Activated T-cell treated with anti-CD3 and anti-CD28 coated beads, Interleukin-2, amount 50 U/mL, for 1 hour (primary cell): ENCODE measurements at places on chromosomes 12 and 14.

GRCh38 chr12:76284816-76285750 is 63.1 kb downstream of the BBS10 start:
- no peak for DNase-seq

DNA sequence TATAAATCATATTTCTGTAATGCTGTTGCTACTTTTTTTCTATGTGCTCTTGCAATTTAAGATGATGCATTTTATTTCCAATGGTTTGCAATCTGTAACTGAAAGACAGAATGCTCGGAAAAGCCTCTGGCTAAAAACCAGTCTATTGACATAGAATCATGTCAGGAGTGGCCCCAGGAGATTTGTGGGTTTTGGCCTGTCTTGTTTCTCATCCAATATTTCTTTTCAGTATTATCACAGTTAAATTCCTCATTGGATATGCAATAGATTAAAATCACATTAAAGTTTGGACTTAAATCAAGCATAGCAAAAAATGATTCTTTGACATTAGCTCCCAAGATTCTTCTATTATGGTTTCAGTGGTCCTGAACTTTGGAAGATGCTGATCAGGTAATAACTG is 19.1 kb upstream of the SLC38A2 start:
- DNase-seq: no peak

DNA sequence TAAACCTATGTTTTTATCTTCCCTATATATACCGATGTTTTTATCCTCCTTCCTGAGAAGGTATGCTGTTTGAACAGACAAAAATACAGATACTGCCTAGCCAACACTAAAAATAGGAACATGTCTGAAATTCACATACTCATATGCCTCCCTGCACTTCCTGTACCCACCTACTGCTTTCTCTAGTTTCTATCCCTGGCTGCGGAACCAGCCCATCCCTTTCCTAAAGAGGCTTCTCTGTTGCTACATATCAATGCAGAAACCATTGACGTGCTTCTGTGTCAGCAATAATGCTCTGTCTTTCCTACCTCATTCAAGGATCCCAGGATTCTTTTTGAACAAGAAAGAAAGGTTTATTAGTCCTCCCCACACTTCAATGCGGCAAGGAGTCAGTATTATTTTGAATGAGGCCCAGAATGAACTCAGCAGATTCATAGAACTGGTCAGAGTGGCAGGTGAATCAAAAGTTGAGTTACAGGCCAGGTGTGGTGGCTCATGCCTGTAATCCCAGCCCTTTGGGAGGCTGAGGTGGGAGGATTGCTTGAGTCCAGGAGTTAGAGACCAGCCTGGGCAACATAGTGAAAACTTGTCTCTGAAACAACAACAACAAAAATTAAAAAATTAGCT is 67.8 kb upstream of the NAP1L1 start:
- DNase-seq: no peak

DNA sequence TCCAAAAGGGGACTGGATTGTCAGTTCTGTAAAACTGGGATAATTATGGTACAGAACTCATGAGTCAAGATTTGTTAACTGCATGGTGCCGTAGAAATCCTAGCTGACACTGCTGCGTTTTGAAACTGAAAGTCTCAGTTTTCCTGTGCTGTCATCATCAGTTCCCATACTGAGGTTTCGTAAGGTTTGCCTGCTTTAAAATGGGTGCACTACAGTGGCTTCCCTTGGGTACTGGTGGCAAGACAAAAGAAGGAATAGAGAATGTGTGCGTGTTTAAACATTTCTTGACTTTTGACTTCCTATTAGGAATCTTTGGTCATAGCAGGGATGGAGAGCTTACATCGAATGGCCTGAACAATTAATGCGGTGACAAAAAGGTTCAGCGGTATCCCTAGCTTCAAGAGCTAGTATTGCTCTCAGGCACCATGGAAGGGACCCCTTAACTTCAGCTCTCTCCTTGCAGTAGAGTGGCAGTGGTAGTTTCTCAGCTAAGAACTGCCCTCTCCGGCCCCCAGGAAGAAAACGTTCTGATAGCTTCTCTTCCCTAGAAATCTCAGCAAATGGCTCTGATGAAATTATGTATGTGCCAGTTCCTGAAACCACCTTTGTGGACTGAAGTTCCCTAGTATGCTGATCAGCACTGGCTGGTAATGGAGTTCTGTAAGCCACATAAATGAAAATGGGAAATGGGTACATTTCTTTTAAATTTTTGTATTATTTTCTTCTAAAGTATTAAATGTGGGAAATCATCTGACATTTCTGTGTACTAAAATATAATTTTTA is 28.9 kb downstream of the ANO6 start:
- DNase-seq: no peak

- no peak for DNase-seq
Measured at GRCh38 chr14:59755409-59756135, 115.0 kb downstream of the RTN1 start.

DNA sequence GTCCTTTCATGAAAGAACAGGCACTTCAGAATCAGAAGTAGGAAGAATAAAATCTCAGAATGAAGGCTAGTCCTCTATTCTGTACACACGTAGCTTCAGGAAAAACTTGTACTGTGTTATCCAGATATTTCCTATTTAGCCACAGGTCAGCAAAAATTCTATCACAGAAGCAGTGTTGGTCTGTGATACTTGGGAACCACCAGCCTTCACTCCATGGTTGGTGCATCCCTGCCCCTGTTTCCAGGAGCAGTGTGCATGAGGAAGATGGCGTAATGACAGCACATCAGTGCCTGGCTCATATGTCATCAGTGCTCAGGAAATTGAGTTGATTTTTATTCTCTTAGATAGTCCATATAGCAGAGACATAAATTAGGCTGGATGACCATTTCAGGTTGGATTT is 87.7 kb downstream of the SAMD4A start:
- no peak for DNase-seq

DNA sequence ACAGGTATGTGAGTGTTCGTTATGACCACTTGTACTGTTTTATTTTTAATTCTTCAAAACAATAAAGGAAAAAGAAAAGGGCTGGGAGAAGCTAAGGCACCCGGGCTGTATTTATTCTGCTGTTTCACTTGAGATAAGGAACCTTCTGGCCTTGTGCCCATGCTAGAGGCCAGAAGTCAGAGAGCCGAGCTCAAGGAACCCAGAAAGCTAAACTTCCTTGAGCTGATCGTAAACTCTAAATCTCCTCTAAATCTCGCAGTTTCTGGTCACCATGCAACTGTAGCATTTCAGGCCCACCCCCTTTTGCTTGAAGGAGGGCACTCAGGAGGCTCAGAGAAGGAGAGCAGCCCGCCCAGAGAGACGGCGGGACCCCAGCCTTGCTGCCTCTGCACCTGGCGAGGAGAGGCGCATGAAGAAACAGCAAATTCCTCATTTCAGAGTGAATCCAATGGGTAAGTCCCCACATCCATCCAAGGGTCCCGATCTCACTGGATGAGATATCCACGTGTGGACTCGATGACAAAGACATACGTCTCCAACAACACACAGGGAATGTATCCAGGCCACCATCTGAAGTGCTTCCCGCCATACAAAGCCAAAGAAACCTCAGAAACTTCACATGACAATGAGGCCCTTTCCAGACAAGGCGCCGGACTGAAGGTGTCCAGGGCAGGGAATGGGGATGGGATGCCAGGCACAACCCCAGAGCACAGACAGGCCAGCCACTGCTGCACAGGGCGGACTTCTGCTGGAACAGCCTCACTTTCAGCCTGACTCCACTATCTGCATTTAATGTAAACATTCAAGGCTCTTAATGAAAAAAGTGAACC is 14.6 kb downstream of the CCDC88C start:
- peak; percentile 28 for DNase-seq

GRCh38 chr12:127293507-127294310 is 973.3 kb upstream of the TMEM132C start:
- peak; percentile 37 for DNase-seq

DNA sequence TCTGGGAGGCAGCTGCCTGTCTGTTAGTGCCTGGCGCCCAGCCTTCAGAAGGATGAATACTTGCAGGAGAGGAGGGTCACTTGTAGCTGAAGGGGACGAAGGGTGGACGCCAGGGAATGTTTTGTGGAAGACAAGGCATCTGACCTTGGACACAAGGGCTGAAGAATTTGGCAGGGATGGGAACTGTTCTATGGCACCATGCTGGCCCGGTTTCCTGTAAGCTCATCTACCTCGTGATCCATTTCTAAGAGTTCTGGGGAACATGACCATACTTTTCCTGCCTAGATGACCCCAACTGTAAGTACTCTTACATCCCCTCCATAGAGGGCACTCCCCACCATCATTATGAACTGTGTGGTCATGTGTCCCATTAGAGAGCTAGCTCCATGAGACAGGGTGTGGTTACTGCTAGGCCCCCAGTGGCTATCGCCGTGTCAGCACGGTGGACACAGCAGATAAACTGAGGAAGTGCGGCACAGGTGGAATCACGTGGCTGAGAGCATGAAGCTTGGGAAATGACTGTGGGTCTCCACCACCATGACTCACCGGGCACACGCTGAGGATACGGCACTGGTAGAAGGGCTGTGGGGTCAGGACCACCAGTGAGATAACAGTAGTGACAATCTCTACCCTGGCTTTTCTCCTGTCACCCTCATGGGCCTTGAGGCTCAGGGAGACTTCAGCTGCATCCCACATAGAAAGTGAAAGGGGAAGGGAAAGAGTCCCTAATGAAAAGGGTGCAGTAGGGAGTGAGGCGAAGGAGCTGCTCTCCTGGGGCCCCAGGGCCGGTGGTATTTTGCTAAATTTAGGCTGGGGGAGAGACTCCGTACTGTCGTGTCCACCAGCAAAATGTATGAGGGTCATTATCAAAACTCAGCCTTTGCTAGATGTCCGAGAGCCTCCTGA is 252.6 kb downstream of the FOXN3 start:
- DNase-seq: no peak

DNA sequence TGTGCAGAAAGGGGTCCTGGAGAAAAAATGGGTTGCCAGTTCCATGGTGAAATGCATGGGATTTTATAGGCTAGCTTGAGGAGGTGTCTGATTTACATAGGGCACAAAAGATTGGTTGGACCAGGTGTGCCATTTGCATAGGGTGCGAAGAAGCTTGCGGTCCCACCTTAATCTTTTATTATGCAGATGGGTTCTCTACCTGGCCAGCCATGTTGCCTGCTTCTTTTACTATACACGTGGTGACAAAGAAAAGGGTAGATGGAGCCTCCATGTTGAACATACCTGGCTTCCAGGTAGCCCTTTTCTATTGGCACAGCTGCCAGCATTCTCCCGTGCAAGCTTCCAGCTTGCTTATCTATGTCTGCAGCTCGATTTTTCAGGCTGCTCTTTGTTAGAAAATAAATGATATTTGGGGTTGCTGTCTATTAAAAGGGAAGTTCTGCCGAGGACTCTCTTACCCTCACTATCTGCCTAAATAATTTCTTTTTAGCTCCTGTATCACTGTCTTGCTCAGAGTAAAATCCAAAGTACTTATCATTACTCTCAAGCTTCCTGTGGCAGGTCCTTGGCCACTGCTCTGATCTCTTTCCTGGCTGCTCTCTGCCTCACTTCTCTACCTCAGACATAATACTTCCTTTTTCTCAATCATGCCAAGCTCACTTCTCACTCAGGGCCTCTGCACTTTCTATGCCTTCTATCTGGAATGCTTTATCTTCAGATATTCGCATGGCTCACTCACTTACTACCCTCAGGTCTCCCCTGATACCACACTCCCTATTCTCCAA is 216.0 kb upstream of the DAAM1 start:
- no peak for DNase-seq

- no peak for DNase-seq
Measured at GRCh38 chr12:9971181-9971580, at the start of gene CLEC12A. CLEC12A (plus strand) TSS chr12:9971409; CDS start chr12:9971597, 188 bp downstream.

- no peak for DNase-seq
Measured at GRCh38 chr12:105998561-105998960, 140.2 kb downstream of the NUAK1 start.

DNA sequence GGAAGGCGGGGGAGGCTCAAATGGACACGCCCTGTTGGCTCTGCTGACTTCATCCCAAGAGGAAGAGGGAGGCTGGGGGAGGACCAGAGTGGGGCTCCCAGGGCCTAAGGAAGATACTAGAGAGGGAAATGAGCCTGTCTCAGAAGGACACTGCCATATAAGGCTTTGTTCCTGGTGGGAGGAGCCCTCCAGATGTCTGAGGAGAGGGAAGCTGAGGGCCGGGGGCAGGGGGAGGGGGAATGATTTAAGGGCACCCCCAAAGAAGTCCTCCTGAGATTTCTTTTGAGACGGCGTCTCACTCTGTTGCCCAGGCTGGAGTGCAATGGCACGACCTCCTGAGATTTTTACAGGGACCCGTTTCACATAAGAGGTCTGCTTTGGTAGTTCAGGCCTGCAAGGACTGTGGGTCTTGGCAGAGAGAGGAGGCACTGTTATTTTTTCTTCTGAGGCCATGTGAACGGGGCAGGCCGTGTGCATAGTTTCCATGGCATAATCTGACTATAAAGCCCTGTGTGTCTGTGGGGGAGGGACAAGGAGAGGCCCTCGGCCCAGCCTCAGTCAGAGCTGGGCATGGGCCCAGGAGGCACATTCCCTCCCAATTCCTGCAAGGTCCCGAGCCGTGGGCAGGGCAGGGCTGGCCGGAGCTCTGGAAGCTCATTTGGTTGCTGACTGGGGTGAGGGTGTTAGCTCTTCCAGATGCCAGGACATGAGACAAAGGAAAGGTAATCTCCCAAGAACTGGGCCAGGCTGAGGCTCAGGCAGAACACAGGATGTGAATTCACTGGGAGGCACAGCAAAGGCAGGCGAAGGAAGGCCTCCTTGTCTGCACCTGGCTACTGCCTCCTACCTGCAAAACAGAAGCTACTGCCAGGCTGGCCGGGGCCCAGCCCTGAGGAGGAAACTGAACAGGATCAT is 22.2 kb upstream of the PLEKHG3 start:
- DNase-seq: no peak

DNA sequence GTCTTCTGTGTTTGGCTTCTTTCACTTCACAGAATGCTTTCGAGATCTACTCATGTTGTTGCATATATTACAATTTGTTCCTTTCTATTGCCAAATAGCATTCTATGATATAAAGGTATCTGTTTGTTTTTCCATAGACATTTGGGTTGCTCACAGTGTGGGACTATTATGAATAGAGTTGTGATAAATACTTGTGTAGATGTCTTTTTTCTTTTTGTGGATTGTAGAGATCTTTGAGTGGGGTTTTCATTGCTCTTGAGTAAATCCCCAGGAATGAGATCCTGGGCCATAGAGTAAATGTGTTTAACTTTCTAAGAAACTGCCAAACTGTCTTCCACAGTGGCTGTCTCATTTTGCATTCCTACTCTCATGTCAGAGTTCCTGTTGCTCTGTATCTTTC is 24.9 kb upstream of the CEBPE start:
- DNase-seq: no peak
